ENCODE measurements at places on chromosomes 6 and 20.

- no peak for DNase-seq
Measured at GRCh38 chr6:16243055-16243454, 4.7 kb downstream of the GMPR start.

DNA sequence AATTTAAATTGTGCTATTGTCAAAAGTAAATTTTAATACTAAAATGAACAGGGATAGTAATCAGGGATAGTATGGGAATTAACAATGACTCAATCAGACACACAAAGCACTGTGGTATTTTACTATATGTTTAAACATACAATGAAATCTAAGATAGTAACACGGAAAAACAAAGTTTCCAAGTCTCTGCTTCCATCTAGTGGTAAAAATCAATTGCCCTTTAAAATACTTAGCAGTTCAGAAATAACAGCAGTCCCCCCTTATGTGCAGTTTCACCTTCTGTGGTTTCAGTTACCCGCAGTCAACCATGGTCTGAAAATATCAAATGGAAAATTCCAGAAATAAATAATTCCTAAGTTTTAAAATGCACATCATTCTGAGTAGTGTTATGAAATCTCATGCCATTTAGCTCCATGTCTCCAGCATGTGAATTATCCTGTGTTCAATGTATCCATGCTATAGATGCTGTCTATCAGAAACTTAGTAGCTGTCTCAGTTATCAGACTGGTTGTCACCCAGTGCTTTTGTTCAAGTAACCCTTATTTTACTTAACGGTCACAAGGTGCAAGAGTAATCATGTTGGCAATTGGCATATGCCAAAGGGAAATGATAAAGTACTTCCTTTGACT is 58.5 kb downstream of the AHI1 start:
- DNase-seq = no peak

DNA sequence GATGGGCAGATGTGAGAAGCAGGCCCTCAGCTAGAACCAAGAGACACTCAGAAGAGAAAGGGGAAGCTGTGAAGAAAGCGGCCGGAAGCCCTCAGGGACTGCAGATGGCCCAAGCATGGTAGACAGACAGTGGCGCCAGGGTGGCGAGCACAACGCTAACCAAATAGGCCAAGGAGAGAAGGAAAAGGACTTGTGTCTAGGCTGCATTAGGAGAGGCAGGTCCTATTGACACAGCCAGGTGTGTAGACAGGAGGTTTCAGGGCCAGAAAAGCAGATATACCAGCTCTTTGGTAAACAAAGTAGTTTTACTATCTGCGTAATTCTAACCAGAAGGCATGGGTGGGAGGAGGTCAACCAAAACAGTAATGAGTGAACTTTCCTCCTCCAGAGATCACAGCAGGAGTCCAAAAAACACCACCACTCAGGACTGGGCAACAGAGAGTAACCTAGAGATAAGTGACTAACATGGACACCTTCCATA is 15.8 kb upstream of the MAP7 start:
- no peak for DNase-seq

GRCh38 chr20:10719740-10720385 is 46.1 kb upstream of the JAG1 start:
- DNase-seq = no peak

DNA sequence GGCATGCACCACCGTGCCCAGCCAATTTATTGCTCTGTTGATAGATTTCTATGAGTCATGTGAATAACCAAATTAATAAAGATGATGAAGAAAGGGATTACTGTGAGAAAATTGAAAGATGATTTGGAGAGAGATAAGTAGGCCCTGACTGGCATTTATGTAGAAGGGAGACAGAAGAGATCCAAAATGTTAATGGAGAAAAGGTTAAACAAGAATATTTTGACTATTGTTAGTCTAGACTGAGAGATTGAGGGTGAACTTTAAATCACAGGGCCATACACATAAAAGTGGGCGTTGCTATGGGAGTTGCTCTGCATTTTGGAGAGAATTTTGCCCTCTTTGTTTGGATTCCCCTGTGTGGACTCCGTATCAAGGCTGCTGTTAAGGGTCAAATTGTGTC is 68.9 kb upstream of the SCAF8 start:
- DNase-seq = no peak

- no peak for DNase-seq
Measured at GRCh38 chr6:39929733-39930461, 4.4 kb downstream of the MOCS1 start.

- no peak for DNase-seq
Measured at GRCh38 chr20:49426395-49426794, 56.1 kb downstream of the KCNB1 start.

Measured in progenitor cell of endocrine pancreas (in vitro differentiated cells).